ENCODE measurements at places on chromosomes 7 and 10.

DNA sequence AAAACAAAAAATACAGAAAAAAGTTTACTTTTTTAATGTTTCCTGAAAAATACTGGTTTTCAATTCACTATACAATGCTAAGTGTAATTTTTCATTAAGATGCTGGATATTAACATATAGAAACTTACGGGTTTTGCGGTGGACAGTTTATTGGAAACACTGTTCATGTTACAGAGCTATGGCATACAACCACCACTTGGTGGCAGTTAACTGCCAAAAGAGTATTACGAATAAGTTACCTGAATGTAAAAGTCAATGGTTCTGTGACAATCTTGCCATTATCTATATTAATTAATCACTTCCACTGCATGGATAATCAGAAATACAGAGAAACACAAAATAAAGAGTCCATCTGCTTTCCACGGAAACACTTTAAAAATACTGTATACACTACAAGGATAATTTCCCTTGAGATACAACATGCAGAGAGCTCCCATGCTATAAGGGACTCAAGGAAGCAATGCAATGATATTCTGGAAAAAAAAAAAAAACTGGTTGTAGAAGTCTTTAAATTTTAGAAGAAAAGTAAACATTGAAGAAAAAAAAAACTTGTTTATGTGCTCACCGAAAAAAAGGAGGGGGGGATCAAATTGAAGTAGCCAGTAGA lies 97.0 kb downstream of the TPK1 start:
- DNase-seq, result no peak

- DNase-seq, result no peak
Measured at GRCh38 chr10:5782174-5782573, 31.1 kb downstream of the GDI2 start.

DNA sequence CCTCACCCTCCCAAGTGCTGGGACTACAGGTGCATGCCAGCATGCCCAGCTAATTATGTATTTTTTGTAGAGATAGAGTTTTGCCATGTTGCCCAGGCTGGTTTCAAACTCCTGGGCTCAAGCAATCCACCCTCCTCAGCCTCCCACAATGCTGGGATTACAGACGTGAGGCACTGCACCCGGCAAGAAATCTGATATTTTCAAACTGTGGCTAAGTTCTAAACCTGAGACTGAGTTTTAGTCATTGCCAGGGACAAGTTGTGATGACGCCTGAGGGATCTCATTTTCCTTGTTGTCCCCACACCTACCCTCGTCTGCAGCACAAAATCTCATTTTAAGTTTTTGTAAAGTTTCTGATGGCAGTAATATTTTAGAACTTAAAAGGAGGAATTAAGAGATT lies 9.8 kb downstream of the AUTS2 start:
- DNase-seq, result no peak

- no peak for DNase-seq
Measured at GRCh38 chr7:155257482-155258225, 40.0 kb upstream of the INSIG1 start.

- no peak for DNase-seq
Measured at GRCh38 chr7:139071680-139072079, 35.8 kb upstream of the ZC3HAV1L start.

DNA sequence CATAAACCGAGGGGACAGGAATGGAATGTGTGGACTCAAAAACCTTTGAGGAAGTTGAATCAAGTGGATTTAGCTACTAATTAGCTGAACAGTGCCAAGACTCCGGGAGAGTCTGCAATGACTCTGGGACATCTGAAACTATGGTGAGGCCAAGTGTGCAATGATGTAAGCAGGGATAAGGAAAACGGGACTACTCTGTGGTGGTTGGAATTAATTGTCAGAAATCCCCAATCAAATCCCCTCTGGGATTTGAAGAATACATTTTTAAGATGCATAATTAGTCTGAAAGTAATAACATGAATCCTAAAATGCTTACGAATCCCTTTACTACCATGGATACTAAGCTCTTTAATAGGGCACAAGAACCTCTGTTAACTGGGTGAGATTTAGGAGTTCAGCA lies 602.8 kb downstream of the NRG3 start:
- no peak for DNase-seq

Data from islet precursor cell (in vitro differentiated cells).